T-helper 2 cell (primary cell): ENCODE measurements at places on chromosomes 6 and 20.
A peak's percentile ranks its signal among the peaks of the same experiment; 100 is the strongest.

GRCh38 chr6:118668761-118669385 is 17.5 kb upstream of the CEP85L start:
- DNase-seq = no peak

- no peak for DNase-seq
These were observed 196.3 kb upstream of the SUPT3H start for GRCh38 chr6:45574014-45574461.

GRCh38 chr6:109308018-109308492 is 74.2 kb downstream of the CD164 start:
- DNase-seq = peak; percentile 48

DNA sequence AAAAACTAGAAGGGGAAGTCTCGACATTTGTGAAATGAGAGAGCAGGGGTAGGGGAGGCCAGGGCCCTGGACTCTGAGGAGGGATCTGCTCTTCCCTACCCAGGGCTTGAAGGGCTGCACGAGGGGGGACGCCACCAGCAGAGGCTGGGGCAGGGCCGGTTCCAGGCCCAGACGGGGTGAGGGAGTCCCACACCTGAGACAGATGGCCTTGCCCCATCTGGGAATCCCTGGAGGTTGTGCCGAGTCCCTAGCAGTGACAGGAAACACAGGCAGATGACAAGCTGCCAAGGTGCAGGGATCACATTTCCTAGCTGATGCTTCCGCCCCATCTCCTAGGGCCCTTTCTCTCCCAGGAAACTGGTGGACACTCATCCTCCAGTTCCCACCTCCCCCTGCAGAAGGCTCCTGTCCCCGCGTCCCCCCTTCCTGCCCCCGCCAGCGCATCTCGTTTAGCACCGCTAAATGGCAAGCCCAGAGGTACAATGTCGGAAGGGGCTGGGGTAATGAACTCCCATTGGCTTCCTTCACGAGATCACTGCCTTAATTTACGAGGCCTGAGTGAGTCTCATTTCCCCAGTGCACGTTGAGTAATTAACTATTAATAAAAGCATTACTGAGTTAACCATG is 35.2 kb upstream of the CDH22 start:
- no peak for DNase-seq

- DNase-seq = no peak
These were observed 458.4 kb downstream of the GRIK2 start for GRCh38 chr6:101851911-101852310.

DNA sequence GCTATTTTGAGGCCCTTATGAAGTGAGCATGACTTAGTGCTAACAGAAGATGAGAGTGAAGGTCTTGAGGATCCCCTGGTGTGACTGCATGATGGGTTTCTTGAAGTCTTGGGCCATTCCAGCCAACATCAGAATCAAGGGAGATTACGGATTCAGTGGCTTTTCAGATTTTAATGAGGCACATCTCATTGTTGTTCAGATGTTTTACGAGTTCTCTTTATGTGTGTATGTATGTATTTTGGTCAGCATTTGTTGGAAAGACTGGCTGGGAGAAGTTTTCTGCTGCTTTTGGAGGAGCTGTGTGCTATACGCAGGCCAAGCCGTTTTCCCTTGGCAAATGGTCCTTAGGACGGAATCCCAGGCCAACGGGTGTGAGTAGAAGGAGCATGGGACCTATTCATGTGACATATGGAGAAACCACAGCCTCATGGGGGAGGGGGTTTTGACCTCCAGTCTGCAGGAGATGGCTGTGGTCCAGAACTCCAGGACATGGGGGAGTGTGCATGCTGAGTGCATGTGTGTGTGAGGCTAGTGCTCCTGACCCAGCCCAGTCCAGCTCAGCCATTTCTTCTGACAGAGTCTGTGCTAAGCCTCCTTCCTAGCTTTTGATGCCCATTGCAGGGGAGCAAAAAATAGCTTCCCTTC is 35.3 kb downstream of the CHMP4B start:
- DNase-seq = no peak

DNA sequence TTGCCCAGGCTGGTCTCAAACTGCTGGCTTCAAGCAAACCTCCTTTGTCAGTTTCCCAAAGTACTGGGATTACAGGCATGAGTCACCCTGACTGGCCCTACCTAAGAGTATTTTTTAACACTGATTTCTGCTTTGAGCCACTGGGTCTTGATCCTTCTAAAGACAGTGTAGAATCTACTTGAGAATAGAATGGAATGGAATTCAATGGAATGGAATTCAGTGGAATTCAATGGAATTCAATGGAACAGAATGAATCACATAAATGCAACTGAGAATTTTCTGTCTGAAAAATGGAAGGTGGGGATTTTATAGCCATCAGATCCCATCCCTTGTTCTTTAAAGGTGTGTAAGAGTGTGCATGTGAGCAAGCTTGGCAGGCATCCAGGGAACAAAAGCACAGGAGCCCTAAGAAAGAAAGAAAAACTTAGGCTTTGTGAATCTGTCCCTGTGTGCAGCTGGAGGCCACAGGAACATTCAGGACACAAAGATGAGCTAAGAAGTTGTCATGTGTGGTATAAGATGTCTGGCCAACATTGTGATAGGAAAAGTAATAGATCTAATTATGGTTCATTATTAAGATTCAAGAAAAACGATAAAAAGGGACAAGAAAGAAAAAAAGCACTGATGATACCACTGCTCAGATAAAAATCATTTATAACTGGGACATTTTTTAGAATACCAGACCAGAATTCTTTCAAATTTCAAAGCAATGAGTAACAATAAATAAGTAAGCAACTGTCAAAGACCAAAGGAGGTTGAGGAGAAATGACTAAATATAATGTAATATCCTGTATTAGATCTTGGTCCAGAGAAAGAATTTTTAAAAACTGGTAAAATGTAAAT is 681.0 kb upstream of the GJE1 start:
- no peak for DNase-seq

- DNase-seq = no peak
These were observed 71.1 kb downstream of the FIG4 start for GRCh38 chr6:109762166-109762565.

- DNase-seq = peak; percentile 48
These were observed 195.5 kb downstream of the JARID2 start for GRCh38 chr6:15441215-15441868.

DNA sequence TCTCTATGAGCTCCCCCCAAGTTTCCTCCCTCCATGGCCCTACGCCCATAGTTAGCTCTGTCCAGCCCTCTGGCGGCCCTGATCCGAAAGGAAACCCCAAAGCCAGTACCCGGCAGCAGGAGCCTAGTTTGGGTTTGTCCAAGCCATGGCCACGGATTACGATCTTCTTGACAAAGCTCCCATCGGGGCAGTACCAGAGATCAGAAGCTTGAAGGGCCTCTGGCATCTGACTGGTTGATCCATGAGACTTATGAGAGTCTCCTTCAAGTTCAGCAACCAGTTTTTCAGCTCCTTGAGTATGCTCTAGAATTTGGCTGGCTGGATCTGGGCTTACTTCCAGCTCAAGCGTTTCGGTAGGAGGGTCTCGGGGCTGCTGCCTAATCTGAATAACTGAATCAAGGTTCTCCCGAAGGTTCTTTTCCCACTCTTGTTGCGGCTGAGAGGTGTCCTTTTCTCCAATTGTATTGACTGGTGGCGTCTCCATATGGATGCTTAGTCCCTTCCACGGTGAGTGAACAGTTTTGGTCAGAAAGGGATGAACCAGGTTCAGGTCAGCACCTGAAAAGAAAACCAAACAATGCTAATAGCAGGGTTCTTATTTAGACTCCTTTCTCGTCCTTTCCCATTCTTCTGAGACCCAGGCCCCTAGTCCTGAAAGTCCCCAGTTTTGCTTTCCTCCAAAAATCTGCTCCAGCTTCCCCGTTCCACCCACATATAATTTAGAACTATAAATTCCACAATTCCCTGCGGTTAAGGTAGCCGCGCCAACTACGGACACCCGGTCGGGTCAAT is 595 bp downstream of the FKBPL start:
- DNase-seq = no peak

- no peak for DNase-seq
These were observed 44.6 kb downstream of the KCNQ2 start for GRCh38 chr20:63427724-63428330.

- no peak for DNase-seq
These were observed 91.4 kb upstream of the HSF2 start for GRCh38 chr6:122308074-122308473.

- no peak for DNase-seq
These were observed 27.7 kb upstream of the FBXL4 start for GRCh38 chr6:98975421-98975820.

DNA sequence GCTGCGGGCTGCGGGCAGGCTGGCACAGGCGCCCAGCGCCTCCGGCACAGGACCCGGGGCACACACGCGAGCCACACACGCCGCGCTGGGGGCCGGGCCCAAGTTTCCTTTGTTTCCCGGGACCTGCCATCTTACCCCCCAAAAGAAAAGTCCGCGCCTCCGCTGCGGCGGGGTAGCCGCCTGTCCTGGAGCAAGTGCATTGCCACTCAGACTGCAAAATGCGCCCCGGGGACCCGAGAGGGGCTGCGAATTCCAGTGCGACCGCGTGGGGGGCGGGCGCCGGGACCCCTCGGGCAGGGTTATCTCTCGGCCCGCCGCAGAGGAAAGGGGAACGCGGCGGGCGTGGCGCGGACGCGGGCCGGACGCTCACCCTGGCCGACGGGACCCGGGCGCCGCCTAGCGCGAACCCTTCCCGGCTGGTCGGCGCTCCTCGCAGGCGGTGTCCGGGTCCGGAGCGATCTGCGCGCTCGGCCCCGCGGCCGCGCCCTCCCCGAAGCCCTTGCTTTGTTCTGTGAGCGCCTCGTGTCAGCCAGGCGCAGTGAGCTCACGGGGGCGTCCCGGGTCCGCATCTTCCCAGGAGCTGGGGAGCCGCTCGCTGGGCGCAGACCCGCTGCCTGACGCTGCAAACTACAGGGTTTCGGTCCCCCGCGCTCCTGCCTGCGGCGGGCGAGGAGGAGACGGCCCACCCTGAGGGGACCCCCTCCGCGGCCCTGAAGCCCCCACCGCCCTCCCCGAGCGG is 639 bp upstream of the CD24 start:
- no peak for DNase-seq

DNA sequence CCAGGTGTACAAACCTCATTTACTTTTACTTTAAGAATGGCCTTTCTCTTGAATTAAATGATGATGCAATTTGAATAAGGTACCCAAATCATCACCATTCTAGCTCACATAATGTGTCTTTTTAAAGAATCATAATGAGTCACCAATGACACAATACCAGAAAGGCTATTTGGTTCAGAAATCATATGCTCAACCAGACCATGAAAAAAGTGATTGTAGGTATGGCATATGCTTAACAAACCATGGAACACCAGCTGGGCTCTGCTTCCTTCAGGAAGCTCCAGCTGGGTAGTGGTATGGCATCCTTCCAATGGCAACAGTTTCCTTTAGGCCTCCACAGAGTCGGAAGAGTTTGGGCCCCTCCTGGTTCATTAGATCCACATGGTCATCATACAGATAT is 128.2 kb downstream of the FRK start:
- DNase-seq = no peak

GRCh38 chr6:50845499-50846143 is 26.9 kb downstream of the TFAP2B start:
- no peak for DNase-seq

GRCh38 chr6:165782134-165782533 is 119.1 kb upstream of the PDE10A start:
- no peak for DNase-seq

DNA sequence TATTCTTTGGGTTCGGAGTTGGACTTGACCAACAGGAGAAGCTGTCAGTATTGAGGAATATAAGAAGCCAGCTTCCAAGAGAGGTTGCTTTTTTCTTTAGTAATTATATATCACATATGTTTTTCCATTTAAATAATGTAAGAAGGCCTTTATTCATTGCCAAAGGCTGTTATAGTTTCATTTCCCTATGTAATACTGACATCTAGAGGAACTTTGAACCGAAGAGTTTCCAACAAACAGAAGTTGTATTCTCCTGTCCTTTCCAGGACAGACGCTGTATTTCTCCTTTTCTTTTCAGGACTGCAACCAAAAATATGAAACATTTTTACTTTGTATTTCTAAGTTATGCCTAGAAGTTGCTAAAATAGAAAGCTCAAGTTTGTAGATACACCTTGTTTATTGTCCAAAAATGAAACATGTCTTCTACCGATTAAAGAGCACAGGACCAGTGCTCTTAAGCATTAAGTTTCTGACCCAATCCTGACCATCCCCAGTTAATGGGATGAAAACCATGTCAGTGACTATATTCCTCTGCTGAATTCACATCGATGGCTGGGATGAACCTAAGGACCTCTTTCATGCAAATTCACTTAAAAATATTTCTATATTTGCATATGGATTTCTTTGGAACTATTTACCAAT is 55.1 kb downstream of the MYLK4 start:
- DNase-seq = no peak

- DNase-seq = no peak
These were observed 90.7 kb downstream of the PLG start for GRCh38 chr6:160792708-160793107.

DNA sequence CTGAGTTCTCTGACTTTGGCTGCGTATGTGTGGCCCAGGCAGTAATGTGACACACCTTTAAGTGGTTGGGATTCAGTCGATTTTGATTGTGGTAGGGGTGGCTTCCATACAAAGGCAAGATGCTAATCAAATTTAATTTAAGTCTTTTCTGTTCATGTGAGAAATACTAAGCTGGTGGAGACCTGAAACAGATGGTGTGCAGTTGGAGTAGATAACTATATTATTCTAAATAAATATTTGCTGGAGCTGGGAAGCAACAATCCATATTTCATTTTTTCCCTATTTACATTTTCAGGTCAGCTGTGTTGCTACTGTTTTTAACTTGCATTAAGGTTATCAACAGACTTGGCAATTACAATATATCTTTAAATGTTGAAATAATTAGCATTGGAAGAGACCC is 67.4 kb upstream of the C20orf144 start:
- DNase-seq = no peak

DNA sequence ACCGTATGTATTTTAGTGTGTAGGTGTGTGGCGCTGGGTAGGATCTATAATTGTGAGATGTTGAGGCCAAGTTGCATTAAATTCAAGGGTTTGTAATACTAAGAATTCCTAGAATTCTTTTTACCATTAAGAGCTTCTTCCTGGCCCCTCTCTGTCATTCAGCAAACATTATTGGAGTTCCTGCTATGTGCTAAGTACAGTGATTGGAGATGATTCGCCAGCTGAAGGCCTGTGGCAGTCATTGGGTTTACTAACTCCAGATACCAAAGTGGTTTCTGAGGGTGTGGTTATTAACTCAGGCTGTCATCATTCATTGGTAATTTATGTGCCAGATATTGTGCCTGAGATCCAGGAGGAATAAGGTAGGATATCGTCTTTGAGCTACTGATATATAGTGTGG is 167.1 kb downstream of the LAMA2 start:
- DNase-seq = no peak
